Activated B cell treated with CpG ODN at 0.5 μM for 24 hours (primary cell): ENCODE measurements at places on chromosomes 7 and 10.

DNA sequence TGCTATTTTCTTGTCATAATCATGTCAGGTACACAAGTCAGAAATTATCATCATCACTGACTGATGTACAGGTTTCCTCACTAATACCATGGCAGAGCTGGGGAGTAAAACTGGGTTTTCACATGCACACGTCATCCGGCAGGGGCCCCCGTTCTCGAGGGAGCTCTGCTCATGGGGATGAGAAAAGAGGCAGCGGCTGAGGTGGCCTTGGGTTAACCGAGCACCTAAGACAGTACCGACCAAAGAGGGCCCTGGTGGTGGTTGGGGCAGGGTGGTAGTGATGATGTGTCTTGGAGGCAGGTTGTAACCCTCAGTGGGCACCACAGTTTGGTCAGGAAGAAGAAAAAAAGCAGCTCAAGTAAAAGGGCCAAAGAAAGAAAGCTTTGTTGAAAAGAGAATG lies 12.1 kb upstream of the TRPV6 start:
- DNase-seq: no peak

DNA sequence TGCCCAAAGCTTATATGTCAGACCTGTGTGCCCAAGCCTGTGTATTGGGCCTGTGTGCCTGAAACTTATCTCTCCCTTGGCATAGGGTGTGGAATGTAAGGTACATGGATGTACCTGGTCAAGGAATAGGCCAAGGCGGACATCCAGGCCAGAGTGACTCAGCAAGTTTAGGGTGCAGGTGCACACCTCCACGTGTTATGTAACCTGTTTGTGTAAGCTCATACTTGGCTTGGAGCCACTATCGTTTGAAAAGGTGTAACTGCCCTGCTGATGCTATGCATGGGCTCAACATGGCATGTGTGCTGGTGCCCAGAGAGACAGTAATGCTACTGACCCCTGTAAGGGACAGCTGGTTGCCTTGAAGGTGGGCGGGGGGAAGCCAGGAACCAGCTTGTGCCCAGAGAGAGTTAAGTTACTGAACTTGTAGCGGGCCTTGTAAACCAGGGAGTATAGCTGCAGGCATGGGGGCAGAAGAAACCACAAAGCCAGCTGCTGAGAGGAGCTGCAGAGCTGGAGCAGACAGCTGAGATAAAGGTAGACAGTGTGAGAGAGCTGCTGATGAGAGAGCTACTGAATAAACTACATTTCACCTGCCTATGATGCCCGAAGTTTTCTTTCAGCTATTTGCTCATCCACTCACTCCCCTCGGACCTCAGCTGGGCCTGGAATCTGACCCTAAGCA lies 656.4 kb upstream of the ZWINT start:
- DNase-seq: no peak

GRCh38 chr7:94244760-94245159 lies 149.9 kb upstream of the COL1A2 start:
- no peak for DNase-seq

DNA sequence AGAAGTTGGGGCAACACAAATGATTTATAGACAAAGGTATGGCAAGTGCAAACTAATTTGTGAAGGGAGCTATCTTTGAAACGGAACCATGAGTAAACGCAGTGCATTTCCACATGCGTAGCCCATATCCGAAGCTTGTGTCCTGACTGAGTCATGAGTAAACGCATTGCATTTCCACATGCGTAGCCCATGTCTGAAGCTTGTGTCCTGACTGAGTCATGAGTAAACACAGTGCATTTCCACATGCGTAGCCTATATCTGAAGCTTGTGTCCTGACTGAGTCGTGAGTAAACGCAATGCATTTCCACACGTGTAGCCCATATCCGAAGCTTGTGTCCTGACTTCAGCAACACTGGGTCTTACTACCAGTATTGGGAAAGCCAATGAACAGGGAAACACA lies 95.0 kb downstream of the CELF2 start:
- no peak for DNase-seq

DNA sequence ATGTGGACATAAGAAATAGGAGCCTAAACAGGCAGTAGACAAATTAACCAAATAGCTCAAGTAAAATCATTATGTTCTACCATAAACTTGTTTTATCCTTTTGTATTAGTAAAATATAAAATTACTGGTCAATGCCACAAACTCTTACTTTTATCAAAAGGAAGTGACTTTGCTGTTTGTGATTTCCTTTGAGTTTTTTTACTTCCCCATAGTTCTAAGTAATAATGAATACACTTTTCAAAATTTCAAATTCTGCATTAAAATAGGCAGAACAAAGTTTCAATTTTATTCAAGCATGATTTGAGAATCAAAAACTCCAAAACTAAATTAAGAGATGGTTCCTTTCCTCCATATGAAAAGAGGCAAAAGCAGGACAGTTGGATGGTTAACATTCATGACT lies 139.7 kb upstream of the ABCB5 start:
- DNase-seq: no peak

GRCh38 chr7:3106361-3106826 lies 62.7 kb upstream of the CARD11 start:
- no peak for DNase-seq

DNA sequence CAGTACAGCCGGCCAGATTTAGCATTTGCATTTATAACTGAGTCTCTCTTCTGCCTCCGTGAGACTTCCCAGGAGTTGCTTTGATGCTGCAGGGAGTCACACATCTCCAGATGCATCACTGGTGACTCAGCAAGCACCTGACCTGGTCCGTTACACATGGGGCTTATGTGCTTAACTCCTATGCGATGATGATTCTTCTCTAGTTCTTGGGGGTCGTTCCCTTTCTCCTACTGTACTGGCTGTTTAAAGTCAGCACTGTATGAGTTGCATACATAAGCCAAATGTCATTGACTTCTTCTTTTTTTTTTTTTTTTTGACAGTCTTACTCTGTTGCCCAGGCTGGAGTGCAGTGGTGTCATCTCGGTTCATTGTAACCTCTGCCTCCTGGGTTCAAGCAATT lies 13.0 kb upstream of the AKR1E2 start:
- DNase-seq: no peak

DNA sequence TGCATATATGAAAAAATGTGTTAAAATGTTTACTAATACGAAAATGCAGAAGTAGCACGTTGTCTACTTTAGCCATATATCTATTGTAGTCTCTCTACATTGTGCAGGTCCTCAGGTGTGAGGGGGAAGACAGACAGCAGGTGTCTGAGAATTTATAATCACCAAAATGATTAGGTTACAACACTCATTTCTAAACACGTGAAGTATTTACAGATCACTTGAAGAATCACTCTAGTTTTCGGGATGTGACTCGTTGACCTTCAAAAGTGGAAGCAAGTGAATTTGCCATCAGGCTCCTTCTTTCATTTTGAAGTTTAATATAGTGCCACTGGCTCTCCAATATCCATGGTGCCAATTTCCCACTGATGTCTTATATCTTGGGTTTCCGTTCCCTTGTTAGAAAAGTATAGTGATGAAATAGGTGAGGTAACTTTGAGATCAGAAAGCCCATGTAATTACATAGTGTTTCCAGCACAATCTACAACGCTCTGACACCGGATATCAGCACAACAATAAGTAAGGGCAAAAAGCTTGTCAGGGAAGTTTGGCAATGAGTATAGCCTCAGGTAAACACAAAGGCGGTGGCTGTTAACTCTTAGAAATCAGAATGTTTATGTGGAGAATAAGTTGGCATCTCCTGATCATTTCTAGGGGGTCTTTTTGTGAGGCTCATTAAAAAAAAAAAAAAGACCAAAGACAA lies 57.5 kb upstream of the SP4 start:
- no peak for DNase-seq

DNA sequence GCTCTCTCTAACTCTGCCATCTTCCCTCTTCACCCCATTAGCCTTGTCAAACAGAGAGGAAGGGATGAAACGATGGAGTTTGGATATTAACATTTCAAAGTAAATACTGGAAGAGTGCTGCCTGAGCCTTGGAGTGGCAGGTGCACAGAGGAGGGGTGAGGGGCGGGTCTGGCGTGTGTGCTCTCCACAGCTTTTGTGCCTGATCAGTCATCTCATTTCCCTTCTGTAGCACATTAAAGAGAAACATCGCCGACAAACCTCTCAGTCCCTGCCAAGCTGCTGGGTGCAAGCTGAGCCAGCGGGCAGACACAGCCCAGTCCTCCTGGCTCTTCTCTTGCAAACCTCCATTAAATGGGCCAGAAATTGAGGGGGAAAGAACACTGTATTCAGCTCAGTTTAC lies 76.2 kb downstream of the SLIT1 start:
- DNase-seq: no peak
